GDM1 (cell line): ENCODE measurements at places on chromosomes 2 and 18.

DNA sequence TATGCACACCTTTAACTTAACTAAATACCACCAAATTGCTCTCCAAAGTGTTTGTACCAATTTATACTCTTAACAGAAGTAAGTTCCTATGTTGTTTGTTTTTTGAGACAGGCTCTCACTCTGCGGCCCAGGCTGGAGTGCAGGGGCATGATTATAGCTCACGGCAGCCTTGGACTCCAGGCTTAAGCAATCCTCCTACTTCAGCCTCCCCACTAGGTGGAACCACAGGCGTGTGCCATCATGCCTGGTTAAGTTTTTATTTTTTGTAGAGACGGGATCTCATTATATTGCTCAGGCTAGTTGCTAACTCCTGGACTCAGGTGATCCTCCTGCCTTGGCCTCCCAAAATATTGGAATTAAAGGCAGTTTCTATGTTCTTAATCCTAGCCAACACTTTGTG lies 13.1 kb upstream of the NAB1 start:
- DNase-seq = no peak

DNA sequence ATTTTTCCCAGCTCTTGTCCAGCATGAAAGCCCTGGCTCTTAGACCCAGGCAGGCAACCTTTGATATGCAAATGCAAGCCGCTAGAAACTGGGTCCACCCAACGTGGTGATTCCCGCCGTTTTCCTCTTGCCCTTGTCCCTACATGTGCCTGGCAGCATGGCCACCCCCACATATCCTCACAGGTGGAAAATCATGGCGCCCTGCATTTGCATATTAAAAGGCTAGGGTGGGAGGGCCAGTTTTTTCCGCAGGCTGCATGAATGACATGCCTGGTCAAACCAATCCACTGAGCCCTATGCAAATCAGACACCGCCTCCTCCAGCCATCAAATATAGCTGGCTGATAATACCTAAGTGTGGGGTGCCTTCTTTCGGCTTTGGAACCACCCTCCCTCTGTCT lies 1091.8 kb upstream of the NXPH2 start:
- DNase-seq = no peak

- DNase-seq = no peak
Measured at GRCh38 chr2:101231937-101232730, 20.6 kb upstream of the CNOT11 start.

DNA sequence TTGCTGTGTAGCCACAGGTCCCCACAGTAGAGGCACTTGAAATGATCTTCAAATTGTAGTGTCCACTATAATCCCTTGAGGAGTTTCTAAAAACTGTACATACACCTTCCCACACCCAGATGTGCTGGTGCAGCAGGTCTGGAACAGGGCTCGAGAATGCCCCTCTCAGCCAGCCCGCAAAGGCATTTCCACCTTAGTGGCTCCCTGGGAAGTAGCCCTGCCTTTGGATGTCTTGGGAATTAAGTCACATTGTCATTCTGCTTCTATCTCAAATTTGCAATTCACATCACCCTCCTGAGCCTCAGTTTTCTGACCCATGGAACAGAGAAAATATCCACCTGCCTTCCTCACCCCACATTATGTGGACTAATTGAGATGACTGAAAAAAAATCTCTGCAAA lies 44.3 kb upstream of the TCF7L1 start:
- DNase-seq = no peak

- no peak for DNase-seq
Measured at GRCh38 chr2:222299906-222300725, 1.3 kb upstream of the PAX3 start.

DNA sequence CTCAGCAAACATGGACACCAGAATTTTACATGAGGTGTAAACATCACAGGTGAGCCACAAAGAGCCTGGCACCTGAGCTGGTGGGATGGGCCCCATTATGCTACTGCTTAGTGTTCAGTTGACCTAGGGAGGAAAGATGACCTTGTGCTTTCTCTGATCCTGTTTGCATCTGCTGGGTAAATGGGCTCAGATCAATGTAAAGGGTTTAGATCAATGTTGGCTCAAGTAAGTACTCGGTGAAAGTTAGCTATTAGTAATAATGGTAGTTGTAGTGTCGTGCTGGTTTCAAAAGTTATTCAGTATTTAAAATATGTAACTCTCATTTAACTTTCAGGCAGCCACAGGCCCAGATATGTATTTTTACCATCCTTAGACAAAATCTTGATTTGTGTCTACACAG lies 19.8 kb downstream of the ABHD3 start:
- DNase-seq = no peak

DNA sequence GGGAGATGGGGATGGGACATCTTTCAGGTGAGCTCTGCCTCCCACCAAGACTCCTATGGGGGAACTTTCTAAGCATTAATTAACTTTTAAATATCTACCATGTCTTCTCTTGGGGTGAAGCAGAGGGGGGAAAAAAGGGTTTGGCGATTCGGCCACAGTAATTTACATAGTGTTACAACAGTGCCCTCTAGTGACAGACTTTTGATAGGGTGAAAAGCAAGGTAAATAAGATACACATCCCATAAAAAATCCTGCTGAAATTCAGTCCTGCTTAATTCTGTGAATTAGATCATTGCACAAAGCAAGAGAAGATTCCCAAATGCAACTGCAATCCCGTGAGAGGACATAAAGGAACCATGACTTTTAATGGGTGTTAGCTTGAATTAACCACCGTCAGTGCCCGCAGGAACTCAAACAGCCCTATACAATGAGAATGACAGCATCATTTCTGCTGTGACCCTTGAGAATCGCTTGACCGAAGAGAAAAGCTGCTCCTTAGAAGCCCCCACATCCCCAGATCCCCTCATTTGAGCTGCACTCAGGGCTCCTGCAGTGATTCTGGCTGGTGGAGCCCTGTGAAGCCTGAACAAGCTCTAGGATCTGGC lies 32.8 kb downstream of the FAM124B start:
- DNase-seq = no peak

DNA sequence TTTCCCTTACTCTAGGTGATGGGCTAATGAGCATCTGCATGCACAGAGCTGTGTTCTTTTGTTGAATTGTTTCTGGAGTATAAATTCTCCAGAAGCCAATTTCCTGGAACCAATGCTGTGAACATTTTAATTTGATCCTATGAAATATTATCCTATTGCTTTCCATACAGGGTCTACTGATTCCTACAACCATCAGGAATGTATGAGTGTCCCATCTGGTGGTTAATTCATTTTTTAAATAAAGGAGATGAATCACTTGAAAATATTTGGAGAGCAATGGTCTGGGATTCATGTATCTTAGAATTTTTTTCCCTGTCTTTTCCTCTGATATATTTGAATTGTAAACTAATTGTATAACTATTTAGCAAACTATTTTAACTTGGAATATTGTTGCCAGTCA lies 14.0 kb downstream of the KIF5C start:
- DNase-seq = no peak

- DNase-seq = peak; percentile 11
Measured at GRCh38 chr2:98805412-98806171, 74.7 kb upstream of the MGAT4A start.

DNA sequence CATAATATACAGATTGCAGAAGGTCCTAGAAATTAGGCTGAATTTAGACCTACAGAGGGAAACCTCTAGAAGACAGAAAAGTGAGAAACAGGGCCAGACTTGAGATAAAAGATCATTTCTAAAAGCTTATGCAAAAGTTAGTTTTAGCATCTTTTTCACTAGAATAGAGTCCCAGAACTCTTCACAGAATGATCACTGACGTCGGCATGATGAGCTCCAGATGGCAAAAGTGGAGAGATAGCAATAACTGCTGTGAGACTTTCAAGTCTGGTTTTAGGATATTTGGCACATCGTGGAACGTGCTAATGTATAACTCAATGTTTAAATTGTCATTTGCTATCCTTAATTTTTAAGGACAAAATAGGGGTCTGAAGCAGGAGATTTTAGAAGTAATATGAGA lies 1050.7 kb upstream of the CELF4 start:
- DNase-seq = no peak

DNA sequence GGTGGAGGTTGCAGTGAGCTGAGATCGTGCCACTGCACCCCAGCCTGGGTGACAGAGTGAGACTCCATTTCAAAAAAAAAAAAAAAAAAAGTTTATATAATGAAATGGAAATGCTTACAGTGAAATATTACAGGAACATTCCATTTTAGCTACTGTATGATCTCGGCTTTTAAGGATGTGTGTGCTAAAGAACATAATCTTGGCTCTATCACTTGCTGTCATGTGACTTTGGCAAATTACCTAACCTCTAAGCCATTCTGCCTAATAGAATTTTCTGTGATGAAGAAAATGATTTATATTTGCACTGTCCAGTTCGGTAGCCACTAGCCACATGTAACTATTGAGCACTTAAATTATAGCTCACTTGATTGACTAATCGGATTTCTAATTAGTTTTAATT lies 36.3 kb downstream of the SMAD4 start:
- DNase-seq = no peak

DNA sequence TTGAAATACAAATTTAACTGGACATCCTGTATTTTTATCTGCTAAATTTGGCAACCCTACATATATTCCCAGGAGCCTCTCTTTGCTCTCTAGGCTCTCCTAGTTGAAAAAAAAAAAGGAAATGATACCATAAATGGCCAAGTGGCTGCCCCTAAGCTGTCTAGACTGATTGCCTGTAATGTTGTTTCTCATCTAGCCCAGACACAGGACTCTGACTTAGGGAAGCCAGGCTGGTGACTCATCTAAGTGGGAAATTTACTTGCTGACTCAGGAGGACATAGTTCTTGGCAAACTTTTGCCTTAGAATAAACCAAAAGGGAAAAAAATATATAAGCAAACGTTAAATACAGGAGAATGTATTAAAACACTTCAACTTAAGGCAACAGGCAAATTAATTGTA lies 14.6 kb upstream of the ITGAV start:
- peak; percentile 62 for DNase-seq

- DNase-seq = no peak
Measured at GRCh38 chr2:23554054-23554697, 169.2 kb downstream of the KLHL29 start.

DNA sequence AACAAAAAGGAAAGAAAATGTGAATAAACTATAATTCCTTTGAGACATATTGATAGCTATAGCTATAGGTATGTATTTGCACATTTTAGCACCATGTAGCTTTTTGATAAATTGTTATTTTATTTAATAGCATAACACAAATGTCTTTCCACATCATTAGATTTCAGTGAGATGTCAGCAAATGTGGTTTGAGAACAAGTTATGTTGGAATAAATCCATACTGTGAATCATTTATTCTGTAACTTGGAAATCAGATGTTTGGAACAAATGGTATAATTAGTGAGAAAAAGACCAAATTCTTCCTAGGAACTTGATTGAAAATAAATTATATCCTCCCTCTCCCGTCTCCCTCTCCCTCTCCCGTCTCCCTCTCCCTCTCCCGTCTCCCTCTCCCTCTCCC lies 62.8 kb downstream of the NABP1 start:
- DNase-seq = no peak

DNA sequence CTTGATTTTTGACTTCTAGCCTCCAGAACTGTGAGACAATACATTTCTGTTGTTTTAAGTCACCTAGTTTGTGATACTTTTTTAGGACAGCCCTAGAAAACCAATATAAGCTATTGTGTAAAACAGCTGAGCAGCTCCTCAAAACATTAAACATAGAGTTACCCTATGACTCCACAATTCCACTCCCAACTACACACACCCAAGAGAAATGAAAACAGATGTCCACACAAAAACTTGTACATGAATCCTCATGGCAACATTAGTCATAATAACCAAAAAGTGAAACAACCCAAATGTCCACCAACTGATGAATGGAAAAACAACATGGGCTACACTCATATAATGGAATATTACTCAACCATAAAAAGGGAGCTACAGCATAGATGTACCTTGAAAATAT lies 32.6 kb downstream of the TNS1 start:
- DNase-seq = no peak

DNA sequence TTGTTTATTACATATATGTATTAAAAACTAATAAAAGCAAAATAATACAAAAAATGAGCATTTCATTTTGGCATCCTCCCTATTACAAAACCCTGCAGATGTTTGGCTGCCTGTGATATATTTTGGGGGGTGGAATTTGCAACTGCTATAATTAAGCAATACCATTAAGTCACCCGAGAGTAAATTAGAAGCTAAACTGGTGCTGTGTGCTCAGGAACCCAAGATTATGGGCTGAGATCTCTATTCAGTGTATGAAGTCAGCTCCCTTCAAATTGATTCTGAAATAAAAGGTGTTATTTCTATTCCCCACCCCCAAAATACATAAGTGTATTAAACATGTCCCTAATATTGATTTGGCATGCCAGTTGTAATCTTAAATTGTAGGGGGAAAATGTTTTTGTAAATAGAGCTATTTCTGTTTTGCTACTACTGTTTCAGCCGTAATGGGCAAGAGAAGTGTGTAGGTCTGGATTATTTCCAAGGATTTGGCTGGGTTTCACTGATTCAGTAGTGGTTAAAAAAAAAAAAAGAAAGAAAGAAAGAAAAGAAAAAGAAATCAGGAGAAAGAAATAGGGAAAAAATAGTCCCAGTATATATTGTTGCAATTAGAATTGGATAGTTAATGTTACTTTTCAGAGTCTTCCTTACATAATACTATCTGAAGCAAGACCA lies 110.9 kb downstream of the SS18 start:
- DNase-seq = no peak

DNA sequence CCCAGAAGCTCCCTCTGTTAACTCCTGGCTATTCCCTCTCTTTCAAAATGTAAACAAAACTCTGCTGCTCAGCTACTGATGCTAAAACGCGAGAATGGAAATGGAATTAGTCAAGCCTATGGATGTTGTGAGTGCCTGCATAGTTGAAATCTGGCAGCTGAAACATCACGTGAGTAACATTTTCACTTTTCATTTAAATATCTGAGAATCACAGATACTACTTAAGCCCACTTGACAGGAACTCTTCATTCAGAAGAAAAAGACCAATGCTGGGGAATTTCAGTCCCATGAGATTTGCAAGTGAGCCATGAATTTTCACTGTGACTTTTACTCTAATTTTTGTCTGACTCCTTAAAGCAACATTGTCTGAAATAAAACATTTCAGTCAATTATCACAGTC lies 215.3 kb upstream of the SESTD1 start:
- DNase-seq = no peak

- DNase-seq = no peak
Measured at GRCh38 chr2:179893616-179894015, 32.2 kb upstream of the ZNF385B start.

GRCh38 chr2:215812966-215813365 lies 200.4 kb downstream of the MREG start:
- no peak for DNase-seq

DNA sequence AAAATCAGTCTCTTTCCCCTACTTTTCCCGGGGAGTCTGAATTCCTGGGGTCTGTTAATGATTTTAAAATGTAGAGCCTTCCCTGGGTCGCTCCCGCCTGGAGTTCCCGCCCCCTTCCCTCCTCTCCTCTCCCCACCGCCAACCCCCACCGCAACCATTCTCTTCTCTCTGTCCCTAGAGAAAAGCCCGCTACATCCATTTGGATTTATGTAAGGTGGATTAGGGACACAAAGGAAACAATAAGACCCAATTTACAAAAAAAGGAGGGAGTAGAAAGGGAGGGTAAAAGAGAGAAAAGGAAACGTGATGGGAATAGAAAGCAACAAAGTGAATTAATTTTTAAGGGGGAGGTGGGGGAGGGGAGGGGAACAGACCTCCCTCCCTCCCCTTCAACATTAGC lies 2.2 kb downstream of the EPHA4 start:
- DNase-seq = no peak
